NCI-H510A (cell line): ENCODE measurements at places on chromosomes 1 and 21.

GRCh38 chr1:37338658-37339057, 135.7 kb upstream of the ZC3H12A start:
- DNase-seq = peak; percentile 64

GRCh38 chr1:214019499-214019898, 31.7 kb downstream of the PROX1 start:
- no peak for DNase-seq

- no peak for DNase-seq
Measured at GRCh38 chr1:36590264-36590663, 107.6 kb upstream of the CSF3R start.

DNA sequence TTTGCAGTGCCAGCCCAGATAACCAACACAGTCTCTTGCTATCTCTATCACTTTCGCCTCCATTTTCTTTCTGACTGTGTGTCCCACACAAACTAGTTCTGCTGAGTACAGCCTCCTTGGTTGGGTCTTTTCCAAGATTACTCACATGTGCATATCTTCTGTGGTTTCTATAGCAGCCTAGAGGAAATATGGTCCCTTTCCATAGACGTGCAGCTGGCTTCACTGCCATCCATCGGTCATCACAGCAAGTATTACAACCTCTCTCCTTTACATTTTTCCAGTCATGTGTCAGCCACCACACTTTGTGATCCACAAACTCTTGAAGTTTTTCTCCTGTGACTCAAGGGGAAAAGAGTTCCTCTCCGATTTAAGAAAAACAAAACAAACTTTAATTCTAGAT, 893.4 kb upstream of the ADGRL4 start:
- no peak for DNase-seq

DNA sequence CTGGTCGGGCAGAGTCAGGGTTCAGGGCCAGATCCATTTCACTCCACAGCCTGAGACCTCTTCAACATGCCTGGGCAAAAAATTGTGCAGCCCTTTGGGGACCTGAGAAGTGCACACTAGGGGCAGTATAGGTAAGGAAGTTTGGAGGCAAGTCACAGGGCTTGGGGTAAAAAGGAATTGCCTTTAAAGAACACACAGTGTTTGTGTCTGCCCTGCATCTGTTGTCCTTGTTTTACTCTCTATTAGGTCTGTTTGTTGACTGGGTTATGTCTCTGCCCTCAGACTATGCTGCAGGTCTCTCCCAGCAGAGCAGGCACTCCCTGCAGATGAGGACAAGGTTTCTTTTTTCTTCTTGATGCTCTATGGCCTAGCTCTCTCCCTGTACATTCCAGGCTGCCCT, 22.0 kb downstream of the LDLRAD2 start:
- DNase-seq = no peak

DNA sequence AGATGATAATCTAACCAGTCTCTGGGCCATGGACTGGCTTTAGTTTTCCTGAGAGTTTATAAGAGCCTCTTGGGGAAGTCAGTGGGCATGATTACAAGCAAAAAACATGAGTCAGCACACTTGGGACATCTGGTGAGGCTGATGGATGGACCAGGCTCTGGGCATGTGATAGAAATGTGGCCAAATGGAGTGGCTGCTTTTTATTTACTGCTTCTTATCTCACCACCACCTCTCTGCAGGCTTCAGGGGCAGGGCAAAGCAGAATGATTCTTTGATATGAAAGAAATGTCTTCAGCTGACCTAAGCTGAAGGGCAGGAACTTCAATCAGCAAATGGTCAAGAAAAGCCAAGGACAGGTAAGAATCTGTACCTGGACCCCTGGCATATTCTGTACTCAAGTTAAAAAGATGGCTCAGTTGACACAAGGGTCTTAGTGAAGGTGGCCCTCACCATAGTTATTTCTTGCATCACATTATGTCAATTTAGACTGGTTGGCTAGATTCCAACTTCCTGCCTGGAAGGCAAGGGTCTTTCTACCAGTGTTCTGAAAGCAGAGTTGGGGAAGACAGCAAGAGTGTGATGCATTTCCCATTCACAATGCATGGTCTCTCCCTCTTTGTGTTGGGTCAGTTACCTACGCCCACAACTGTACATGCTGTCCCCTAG, 162.8 kb downstream of the FASLG start:
- peak; percentile 30 for DNase-seq
